ENCODE measurements at places on chromosomes 3 and 15.
A peak's percentile ranks its signal among the peaks of the same experiment; 100 is the strongest.

DNA sequence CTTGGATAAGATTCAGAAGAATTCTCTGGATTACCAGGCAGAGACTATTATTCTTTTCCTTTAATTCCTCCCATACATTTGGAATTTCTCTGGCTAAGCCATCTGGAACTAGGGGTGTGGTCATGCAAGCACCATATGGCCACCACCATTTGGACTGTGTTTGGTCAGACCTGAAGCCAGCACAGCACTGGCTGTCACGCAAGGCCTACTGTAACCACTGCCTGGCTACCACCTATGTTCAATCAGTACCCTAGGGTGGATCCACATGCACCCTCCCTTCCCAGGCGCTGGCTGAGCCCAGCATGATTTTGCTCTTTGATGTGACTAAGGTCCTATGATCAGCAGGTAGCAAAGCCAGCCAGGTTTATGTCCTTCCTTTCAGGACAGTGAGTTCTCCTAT is 287.8 kb upstream of the GOLIM4 start:
- no peak for DNase-seq

DNA sequence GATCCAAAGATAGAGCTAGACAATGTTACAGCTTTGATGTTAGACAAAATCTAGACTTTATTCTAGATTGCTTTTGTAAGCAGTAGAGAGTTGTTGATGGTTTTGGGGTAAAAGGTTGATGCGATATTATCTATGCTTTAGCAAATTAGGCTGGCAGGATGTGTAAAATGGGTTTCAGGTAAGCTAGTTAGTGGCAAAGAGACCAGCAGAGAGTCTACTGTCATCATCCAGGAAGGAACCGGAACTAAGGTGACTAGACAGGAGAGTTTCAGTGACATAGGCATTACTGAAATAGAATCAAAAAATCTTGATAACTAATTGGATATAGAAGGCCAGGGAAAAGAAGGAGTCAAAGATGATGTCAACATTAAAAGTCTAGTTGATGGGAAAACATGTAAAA is 11.1 kb downstream of the OR5K2 start:
- DNase-seq: no peak

GRCh38 chr15:59420986-59421618 is 16.9 kb upstream of the FAM81A start:
- no peak for DNase-seq

GRCh38 chr3:56321383-56321782 is 146.9 kb downstream of the ERC2 start:
- no peak for DNase-seq

- DNase-seq: no peak
Measured at GRCh38 chr15:39135989-39136388, 444.9 kb upstream of the THBS1 start.

- no peak for DNase-seq
Measured at GRCh38 chr15:69289342-69290146, 9.2 kb upstream of the PAQR5 start.

- peak; percentile 0 for DNase-seq
Measured at GRCh38 chr15:97692301-97693015, 268.0 kb upstream of the ARRDC4 start.

DNA sequence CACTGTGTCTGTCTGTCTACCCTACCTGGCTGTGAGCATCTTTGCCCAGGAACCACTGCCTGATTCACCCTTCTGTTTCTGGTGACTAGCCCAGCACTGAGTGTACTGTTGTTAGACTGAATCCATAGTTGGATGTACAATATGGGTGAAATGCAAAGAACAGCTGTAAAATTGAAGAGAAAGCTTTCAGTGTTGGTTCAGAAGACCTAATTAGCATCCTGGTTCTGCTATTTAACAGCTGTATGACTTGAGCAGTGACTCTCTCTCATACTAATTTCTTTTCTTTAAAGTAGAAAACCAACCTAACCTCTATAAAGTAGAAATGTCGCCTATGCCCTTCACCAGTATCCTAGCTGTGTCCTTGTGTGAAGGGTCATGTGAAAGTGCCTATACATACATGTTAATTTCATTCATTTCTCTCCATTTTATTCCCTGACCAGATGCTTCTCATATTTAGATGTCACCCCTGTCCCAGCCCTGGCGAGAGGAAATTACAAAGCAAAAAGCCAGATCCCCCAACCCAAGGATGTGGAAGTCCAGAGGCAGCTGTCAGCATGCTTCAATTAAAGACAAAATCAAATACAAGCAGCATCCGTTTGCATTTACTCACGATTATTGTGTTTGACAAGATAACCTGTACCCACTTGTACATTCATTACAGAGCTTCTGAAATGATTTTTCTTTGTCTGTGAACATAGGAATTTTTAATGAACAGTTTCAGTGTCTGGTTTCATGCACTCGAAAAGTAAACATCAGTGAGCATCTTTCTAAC is 305.7 kb upstream of the ICE2 start:
- no peak for DNase-seq

Data from NCI-H2171 treated with DMSO at 0.1 percent for 48 hours (cell line).